CD4-positive, alpha-beta T cell (primary cell): ENCODE measurements at places on chromosomes 2 and 18.

DNA sequence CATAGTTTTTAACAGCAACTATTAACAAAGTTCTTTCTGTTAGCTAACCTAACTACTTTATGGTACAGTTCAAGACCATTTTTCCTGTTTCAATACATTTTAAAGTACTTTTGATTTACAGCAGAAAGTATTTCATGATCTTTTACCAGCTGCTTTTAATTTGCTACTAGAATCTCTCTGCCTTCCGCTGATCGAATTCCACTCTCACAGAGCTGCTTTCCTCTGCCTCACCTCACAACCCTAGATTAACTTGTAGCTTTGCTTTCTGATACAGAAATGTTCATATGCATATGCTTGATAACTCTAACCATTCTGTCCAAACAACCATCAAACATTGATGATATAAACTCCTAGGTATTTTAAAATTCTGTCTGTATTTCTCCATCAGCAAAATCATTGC lies 463.2 kb upstream of the ZEB2 start:
- no peak for DNase-seq

GRCh38 chr2:46239847-46240181 lies 57.4 kb upstream of the EPAS1 start:
- peak; percentile 60 for DNase-seq

GRCh38 chr2:75703589-75704287 lies 7.0 kb downstream of the GCFC2 start:
- DNase-seq: no peak

DNA sequence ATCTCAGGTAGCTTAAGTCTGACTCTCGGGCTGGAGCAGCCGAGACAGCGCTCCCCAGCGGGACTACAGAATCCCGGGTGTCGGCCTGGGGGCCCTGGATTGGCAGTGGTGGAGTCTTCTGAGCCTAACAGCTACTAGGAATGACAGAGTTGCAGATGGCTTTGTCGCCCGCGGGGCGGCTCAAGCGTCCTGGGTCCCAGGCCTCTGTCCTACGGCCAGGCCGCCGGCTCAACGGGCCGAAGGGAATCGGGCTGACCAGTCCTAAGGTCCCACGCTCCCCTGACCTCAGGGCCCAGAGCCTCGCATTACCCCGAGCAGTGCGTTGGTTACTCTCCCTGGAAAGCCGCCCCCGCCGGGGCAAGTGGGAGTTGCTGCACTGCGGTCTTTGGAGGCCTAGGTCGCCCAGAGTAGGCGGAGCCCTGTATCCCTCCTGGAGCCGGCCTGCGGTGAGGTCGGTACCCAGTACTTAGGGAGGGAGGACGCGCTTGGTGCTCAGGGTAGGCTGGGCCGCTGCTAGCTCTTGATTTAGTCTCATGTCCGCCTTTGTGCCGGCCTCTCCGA lies 8.8 kb downstream of the SIX2 start:
- no peak for DNase-seq

DNA sequence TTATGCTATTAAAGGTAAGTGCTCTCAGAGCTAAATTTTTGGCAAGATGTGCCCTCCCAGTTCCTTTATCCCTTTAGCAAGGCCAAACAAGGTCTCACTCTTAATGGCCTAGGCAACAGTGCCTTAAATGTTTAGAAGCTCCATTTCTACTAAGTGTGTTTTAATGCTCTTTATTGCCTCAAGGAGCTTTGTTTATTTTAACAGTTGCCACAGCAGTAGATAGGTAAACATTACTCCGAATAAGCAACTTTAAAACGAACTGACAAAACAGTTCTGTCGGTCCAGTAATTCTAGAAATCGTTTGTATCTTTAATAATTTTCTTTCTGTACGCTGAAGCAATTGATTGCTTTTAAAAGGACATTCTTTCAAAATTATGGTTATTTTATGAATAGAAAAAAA lies 74.5 kb downstream of the PIEZO2 start:
- DNase-seq: no peak

DNA sequence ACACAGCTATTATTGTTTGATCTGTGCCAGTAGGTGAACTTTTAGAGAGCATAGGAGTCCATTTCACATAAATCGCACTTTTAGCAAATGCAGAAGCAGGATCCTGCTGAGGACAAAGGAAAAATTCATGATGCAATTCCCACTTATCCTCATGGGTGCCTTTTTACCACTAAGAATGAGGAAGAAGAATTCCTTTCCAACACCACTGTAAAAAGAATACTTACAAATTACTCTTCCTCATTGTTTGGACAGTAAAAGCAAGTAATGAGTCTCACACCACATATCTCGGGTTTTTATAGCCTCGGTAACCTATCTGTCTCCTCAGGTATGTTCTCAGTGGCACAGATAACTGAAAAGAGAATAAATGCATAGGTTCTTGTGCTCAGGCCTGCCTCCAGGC lies 238.5 kb downstream of the MTX2 start:
- no peak for DNase-seq
